ENCODE measurements at places on chromosomes 2 and 18.
A peak's percentile ranks its signal among the peaks of the same experiment; 100 is the strongest.

DNA sequence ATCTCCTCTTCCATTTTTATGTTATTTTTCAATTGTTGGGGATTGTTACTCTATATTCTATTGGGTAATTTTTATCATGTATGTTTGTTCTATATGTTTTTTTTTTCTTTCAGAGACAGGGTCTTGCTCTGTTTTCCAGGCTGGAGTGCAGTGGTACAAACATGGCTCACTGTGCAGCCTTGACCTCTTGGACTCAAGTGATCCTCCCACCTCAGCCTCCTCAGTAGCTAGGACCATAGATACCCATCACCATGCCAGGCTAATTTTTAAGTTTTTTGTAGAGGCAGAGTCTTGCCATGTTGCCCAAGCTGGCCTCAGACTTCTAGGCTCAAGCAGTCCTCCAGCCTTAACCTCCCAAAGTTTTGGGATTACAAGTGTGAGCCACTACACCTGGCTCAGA is 88.7 kb downstream of the TTC27 start:
- no peak for DNase-seq

DNA sequence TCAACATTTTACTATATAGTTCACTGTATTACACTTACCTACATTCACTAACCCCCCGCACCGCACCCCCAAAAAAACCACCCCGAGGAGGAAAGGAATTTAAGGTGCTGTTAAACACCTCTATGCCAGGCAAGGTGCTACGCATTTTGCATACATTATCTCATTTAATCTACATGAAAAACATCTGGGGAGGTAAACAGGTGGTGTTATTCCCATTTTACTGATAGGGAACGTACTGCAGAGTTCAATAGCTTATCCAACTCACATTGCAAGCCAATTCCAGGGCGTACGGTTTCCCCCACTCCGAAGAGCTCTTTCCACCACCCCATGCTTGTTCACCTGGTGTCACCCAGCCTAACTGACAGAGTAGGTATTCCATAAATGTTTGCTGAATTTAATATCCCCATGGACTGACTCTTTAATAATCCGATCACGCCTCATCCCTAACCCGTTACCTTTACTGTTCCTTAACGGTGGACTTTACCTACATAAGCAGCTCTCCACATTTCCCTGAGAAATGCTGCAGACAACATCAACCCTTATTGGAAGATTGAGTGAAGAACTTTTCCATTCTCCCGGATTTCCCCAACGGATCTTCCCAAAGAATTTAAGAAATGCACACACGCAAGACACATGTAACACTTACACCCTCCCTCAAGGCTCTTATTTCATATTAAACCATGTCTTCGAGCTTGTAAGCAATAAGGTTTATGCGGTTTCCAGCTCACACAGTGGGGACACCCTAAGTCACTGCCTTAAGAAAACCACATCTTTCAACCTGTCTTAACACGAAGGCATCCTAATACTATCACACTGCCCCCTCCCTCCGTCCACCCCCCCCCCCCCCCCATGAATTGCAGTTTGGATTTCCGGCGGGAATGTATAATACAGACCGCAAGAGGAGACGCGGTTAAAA is 1.2 kb downstream of the RAPH1 start:
- DNase-seq, result peak; percentile 27

GRCh38 chr2:6654279-6654678 is 211.4 kb downstream of the CMPK2 start:
- DNase-seq, result no peak

GRCh38 chr18:74182335-74182734 is 34.0 kb downstream of the TIMM21 start:
- no peak for DNase-seq

DNA sequence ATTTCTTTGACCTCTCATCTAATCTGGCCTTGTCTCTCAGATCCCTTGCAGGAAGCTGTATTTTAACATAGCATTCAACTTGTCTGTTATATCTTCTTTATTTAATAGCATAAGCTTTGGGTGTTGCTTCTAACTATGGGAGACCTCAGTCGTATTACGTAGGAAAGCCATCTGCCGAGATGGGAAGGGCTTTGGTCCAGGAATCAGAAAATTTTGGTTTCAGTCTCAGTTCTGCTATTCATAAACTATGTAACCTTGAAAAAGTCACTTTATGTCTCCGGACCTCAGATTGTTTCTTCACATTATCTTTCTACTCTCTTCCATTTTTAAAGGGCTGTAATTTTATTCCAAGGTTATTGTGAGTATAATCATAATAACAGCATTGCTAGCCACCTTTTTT is 297.7 kb downstream of the SATB2 start:
- DNase-seq, result no peak

GRCh38 chr18:80136679-80137078 is 27.6 kb downstream of the ADNP2 start:
- DNase-seq, result no peak

- no peak for DNase-seq
These were observed 306.1 kb upstream of the CYRIA start for GRCh38 chr2:16971722-16972234.

DNA sequence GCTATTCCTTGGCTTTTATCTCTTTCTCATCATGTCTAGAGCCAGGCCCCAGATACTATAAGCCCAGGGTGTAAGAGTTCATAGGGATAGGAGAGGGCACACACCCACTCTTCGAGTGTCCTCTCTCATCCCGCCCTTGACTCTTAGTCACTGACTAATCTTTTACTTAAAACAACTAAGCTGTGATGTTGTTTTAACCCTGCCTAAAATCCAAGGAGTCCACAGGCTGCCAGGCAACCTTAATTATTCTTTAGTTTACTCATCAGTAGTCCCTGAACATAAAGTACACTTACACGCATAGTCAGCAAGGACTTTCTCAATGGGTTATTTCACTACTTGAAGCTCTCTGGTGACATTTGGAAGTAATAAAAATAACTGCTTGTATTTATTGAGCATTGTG is 28.4 kb downstream of the GREB1L start:
- DNase-seq, result no peak

- DNase-seq, result no peak
These were observed 2036.5 kb upstream of the CELF4 start for GRCh38 chr18:39602131-39602530.

- no peak for DNase-seq
These were observed 102.1 kb upstream of the TMEM178A start for GRCh38 chr2:39563572-39563971.

DNA sequence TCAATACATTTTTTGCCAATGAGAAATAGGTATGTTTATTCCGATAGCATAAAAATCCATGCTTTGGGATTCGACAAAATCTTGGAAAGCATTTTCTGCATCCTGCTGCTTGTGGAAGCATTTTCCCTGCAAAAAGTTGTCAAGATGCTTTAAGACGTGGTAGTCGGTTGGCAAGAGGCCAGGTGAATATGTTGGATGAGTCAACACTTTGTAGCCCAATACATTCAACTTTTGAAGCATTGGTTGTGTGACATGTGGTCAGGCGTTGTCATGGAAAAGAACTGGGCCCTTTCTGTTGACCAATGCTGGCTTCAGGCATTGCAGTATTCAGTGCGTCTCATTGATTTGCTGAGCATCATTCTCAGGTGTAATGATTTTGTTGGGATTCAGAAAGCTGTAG is 764.5 kb downstream of the TRIB2 start:
- DNase-seq, result no peak

DNA sequence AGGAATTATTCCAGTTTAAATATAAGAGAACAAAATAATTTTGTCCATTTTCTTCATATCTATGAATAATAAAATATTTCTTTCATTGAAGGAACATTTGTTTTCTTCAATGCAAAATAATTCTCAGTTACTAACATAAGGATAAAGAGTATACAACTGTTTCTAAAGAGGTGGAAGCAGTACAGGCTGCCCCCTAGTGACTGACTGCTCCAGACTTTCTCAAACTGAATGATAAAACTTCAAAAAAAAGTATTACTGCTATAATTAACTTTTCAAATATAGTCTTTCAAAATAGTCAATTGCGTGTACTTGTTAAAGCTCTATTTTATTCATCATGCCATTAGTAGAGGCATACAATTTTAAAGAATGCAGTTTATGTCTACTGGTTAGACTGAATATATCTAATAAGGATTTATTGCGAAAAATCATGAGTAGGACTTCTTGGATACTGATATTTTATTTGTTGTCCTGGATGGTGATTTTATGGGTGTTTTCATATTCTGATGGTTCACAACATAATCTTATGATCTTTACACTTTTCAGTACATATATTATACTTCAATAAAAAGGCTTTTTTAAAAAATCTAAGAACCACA is 100.1 kb downstream of the WDPCP start:
- peak; percentile 13 for DNase-seq

DNA sequence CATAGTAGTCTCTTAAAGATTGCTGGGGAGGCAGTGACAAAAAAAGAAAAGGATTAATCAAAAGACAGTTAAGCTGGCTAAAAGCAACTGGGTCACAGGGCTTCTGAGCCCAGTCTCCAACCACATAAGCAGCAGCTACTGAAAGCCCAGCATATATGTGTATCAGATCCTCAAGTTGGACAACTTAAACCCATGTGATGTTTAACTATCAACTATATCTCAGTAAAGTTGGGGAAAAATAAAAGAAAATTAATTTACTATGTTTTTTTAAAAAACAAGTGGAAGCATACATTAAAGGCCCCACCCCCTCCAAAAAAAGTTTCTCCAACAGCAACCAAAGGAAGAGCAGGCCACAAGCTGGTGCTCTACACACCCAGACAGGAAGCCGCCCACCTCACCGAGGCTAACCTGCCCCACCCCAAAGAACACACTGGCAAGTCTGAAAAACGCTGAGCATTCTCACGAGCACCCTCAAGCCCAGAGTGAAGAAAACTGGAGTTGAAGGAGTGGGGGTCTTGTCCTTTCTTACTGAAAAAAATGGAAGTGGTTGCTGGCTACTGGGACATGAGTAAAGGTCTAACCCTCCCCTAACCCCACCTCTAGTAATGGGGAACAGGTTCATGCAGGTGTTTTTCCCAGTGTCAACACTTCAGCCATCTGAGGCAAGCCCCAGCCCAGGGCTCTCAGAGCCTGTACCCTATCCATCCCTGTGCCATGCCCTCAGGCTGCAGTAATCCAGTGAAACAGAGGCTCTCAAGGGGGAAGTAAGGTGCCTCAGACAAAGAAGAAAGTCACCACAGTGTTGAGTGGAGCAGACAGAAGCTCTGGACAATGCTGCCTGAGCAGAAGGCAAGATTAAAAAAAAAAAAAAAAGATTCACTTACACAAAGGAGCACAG is 106.3 kb downstream of the GYPC start:
- DNase-seq, result no peak

- peak; percentile 52 for DNase-seq
These were observed 6.0 kb upstream of the GLI2 start for GRCh38 chr2:120729406-120730399.

DNA sequence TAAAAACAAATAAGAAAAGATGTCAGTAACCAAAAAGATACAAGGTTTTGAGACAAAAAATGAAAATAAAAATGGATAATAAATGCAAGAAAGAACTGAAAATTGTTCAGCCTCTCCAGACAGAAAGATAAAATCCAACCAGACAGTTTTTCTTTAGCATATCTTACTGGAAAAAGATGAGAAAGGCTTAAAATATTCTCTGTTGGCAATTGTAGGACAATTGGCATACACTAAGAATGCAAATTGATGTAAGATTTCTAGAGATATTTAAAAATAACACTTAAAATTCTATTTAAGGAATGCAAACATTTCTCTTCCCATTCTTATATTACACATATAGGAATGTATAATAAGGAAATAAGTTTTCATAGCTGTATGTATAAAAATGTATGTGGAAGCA is 590.6 kb downstream of the DSC3 start:
- DNase-seq, result no peak

All from GM04504 (cell line).